Kidney tubule cell (primary cell): ENCODE measurements at places on chromosomes 11 and 22.

DNA sequence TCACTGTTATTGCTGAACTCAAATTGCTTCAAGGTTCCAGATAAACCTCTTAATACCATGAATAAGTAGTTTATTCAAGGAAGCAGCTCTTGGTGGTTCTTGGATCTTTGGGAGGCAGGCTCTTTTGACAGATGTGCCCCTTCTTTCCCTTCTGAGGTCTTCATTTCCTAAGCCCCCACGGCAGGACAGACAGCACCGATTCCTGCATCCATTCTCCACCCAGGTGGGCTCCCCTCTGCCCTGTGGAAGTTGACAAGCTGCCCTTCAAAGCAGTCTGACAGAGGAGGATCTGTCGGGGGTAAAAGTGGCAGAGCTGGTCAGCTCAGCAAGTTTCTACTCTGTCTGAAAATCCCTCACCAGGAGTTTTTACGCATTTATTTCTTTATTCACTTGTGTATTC lies 605.3 kb upstream of the B3GAT1 start:
- DNase-seq, result no peak

DNA sequence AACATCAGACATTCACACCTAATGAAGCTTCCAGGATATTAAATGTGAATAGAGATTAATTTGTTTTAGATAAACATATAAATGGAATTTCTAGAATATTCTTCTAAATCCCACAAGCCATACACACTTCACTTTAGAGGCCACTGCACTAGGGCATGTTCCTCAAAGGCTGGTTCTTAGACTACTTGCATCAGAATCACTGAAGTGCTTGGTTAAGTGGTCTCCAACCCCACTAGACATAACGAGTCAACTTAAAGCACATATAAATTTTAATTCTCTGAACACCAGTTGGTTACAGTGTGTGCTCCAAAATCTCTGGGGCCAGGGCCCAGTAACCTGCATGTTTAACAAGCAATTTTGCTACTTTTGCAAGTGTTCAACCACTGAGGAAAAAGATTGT lies 7.9 kb upstream of the ALKBH8 start:
- no peak for DNase-seq

GRCh38 chr11:1150769-1151365 lies 6.9 kb upstream of the MUC5AC start:
- DNase-seq, result no peak

GRCh38 chr11:44528103-44528502 lies 37.4 kb upstream of the CD82 start:
- no peak for DNase-seq

GRCh38 chr11:99822846-99823565 lies 802.3 kb downstream of the CNTN5 start:
- peak; percentile 69 for DNase-seq

DNA sequence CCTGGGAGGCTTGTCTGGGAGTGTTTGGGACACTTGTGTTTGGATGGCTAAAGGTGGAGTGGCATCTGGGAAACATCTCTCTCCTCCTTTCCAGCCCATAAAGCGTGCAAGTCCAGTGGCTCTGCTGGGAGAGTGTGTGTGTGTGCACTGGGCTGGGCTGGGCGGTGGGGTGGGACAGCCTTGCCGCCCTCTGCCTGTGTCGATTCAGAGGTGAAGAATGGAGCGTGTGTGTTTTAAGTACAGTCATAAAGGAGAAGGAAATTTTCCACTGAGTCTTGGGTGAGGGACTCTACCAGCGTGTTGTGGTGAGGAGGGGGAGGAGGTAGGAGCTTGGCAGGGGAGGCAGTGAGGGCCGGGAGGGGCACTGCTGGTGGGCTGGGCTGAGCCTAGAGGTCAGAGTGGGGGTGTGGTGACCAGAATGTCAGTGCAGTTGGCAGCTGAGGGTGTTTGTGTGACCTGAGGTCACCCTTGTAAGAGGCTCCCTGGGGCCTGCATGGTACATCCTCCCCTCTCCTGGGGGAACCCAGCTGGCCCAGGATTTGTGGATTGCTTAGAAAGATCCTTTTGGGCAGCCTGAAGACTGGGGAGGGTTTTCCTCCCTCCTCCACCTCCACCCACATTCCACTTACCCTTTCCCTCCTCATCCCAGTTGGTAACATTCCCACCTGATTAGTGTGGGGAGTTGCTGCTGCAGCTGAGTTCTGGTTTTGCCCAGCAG lies 1.7 kb downstream of the TIMP3 start:
- peak; percentile 79 for DNase-seq

- DNase-seq, result peak; percentile 16
These were observed 258.6 kb downstream of the METTL15 start for GRCh38 chr11:28366549-28367346.

DNA sequence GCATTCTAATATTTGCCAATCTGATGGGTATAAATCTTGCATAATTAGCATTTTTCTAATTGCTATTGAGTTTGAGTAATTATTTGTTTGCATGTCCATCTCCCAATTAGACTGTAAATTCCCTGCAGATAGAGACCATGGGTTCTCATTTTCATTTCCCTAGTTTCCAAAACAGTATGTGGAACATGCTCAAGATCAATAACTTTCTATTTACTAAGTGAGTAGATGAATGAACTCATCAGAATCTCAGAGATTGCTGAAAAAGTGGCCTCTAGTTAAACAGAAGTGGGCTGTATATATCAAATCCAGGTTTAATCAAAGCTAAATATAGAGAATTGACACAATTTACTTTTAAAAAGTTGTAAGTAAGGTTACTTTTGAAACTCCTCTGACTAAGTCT lies 138.0 kb upstream of the PGR start:
- no peak for DNase-seq
